Posterior cingulate gyrus (tissue), 11 donors: ENCODE measurements at places on chromosomes 2 and 18.
A peak's percentile ranks its signal among the peaks of the same experiment; 100 is the strongest.

- DNase-seq, result no peak
These were observed 163.9 kb upstream of the HNMT start for GRCh38 chr2:137800386-137800785.

- no peak for DNase-seq
These were observed 235.8 kb downstream of the NBAS start for GRCh38 chr2:15325296-15325695.

DNA sequence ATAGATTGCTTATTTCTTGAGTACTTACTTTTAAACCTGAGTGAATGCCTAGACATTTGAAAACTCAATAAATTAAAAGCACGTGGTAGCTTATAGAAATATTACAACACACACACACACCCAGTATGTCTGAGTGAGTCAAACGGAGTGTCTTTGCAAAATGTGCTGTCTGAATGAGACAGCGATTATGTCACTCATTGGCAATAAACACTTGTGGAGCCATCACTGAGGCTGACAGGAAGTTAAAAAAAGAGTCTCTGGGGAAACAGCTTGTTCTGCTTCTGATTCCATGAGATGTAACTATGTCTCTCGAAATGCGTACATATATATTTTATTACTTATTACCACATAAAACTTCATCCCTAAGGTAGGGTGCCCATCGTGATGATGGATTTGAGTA, 22.3 kb upstream of the VPS4B start:
- no peak for DNase-seq

- DNase-seq, result no peak
These were observed 142.4 kb downstream of the DDX1 start for GRCh38 chr2:15733867-15734673.

GRCh38 chr18:902229-902628, 2.4 kb upstream of the ADCYAP1 start:
- DNase-seq, result no peak

DNA sequence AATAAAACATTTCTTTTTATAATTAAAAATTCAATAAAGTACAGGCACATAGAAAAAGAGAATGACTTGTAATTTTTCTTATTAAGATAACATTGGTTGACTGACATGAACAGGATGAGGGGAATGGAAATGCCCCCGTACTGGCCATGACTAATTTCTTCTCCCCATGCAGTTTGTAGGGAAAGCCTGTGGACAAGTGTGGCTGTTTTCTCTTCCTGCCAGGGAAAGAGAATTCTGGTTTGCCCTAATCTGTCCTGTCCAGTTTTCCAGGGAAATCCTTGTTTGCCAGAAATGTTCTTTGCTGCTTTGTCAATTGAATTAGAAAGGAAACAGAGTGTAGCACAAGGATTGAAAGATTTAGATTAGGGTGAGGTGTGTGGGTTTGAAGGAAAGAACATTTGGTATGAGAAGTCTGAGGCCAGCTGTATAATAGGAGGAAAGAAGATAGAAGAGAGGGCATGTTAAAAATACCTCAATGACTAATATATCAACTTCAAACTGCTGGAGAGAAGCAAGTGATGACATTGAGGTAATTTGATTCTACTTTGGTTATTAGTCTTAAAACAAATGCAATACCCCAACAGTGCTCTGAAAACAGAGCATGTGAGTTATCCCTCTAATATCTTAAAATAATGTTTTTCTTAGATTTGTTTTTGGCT, 593.9 kb upstream of the ZNF804A start:
- DNase-seq, result no peak

DNA sequence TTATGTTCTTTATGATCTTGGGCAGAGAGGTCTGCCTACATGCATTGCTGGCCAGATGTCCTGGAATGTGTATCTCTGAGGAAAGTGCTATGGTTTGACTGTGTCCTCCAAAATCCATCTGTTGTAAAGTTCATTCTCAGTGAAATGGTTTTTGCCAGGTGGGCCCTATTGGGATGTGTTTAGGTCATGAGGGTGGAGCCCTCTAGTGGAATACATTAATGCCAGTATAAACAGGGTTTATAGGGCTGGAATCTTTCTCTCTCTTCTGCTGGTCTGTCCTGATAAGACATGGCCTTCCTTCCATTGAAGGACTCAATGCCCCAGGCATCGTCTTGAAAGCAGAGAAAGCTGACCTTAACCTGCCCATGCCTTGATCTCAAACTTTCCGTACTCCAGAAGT, 258.5 kb downstream of the RPIA start:
- no peak for DNase-seq

- DNase-seq, result no peak
These were observed 117.5 kb downstream of the ACTR3 start for GRCh38 chr2:114007436-114007835.

DNA sequence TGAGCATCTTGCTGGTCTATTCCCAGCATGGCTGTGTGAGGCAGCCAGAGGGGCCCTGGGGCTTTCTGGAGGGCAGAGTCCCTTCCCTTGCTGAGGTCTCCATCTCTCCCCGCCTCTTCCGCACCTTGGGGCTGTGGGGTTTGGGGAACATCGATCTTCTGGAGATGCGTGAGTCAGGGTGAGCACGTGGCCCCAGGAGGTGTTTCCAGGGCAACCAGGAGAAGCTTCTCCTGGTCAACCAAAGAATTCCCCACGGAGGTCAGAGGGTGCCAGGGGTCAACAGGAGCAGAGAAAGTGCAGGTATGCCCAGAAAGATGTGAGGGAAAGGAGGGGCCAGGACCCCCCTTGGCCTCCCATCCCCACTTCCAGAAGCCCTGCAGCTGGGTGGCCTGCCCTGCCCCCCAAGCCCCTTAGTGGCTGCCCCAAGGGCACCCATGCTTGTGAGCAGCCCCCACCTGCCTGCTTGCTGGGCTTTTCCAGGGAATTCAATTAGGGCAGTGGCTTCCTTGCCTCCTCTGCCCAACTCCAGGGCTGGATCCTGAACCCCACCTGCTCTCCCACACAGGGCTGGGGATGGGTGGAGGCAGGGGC, 2.8 kb upstream of the PROM2 start:
- peak; percentile 56 for DNase-seq

DNA sequence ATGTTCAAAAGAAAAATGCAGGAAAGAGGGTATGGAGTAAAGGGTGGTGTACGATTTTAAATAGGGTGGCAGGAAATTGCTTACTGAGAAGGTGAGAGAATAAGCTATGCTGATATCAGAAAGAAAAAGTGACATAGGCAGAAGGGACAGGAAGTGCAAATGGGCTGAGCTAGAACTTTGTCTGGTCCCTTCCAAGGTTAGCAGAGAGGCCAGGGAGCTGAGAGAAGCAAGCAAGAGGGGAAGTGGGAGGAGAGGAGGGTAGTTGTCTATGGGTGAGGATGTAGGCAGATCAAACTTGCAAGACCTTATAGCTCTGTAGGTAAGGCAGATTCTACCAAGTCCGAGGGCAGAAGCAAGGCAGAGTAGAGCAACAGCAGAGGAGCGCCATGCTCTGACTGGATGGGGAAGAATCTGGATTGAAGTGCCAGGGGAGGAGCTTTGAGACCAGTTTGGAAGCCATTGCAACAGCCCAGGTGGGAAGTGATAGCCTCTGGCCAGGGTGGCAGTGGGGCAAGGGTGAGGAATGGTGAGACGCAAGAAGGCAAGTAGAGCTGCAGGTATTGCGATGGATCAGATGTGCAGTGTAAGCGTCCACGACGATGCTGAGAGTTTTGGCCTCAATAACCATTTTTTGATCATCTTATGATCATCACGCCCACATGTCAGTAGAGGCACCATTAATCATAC, 134.4 kb upstream of the APCDD1 start:
- DNase-seq, result no peak

GRCh38 chr2:196218106-196218505, 46.7 kb upstream of the STK17B start:
- no peak for DNase-seq

DNA sequence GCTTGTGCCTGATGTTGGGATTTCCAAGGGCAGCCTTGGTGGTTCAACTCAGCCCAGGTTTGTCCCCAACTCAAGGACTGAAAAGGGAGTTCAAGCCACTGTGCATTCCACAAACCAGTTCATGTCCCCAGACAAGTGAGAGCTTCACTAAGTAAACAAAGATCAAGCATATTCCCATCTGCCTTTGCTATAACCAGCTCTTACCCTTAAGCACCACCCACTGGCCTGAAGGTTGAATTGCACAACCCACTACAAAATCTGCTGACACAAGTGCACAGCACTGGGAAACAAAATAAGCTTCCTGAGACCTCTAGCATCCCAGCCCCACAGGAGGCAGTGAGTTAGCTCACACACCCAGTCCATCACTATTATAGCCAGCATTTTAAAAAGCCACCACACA, 516.7 kb downstream of the NR4A2 start:
- no peak for DNase-seq

- DNase-seq, result no peak
These were observed 11.2 kb downstream of the REV1 start for GRCh38 chr2:99478632-99479031.

GRCh38 chr18:44945888-44946401, 265.3 kb downstream of the SETBP1 start:
- DNase-seq, result no peak

DNA sequence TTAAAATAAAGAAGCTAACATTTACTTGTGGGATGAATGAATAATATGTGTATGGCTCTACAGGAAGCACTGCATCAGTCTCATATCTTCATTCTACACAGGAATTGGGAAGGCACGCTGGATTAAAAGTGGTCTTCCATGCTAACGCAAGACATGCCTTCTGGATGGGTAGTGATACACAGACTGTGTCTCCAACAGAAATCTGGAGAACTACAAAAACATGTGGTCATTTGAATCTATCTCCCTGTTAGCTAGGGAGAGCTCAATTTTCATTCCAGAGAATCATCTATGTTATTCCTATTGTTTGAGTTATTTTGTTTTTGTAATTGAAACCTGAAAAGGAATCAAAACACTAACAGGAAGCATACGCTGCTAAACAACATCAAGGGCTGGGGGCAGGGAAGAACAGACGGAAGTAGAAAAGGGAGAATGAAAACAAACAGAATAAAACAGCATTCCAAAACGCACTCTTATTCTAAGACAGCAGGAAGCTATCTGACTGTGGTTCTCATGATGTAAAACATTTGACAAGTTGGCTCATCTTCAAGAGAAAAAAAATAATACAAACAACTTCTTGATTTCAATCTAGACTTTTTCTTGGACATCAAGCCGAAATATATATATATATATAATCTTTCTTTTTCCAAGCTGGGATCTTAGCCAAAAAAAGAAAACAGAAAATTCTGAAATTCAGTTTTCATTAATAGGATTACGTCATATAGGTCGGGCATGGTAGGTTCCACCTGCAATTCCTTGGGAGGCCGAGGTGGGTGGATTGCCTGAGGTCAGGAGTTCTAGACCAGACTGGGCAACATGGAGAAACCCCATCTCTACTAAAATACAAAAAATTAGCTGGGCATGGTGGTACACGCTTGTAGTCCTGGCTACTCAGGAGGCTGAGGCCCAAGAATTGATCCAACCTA, 31.5 kb upstream of the ASNSD1 start:
- DNase-seq, result no peak
